ENCODE measurements at places on chromosomes 6 and 20.

DNA sequence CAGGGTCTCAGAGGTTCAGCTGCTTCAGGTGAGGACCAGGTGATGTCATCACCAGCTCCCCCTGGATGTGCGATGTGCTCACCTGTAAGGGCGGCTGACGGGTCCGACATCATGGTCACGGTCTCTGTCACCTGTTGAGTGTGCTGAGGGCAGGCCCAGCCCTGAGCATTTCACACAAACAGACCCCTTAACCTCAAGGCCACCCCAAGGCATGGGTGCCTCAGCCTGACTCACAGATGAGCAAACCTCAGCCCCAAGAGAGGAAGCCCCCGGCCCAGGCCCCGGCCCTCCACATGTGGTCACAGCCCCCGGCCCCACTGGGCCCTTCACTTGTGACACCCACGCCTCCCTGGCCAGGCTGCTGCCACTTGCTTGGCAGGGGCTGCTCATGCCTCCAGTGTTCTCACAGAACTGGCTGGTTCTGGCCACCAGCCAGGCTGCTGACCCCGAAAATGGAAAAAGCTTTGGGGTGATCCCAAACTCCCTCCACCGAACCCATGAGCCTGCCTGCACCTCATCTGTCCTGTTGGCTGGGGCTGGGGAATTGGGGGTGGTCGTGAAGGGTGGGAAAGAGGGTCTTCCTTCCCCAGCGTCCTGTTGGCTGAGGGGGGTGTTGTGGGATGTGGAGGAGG, 33.3 kb downstream of the PRR18 start:
- DNase-seq: no peak

- no peak for DNase-seq
These were observed 372.7 kb upstream of the RGS17 start for GRCh38 chr6:153503810-153504209.

GRCh38 chr6:35713006-35713767, 23.6 kb upstream of the ARMC12 start:
- no peak for DNase-seq

DNA sequence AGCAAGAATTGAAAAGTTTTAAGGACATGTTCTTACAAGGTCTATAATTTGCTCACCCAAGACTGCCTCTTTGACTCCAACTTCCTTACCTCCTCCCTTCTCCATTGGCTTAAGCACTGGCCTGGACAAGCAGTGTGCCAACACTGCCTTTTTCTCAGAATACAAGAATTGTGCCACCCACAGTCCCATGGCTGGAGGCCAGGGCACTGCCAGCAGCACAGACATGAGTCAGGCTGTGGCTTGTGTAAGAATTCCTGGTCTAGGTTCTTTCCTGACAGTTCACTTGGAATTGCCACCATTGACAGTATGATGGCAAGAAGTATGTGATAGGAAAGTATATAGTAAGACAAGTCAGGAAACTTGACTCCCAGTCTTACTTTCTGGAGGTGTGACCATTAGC, 202.7 kb upstream of the MARCKS start:
- DNase-seq: no peak

DNA sequence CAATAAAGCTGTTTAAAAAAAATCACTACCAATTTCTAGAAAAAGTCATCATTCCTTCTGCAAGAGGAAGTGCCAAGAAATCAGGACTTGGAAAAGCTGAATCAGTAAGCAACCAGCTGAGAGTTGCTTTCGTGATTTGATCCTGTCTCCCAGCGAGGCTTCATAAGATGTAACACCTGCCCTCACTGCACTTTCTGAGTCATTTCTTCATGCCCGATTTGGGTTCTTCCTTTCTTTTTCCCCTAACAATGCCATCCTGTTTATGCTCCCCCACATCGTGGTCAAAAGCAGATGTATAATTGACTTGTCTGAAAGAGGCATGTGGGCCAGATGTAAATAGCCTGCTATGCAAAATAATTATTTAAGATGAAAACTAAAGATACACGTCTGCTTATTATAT, 52.1 kb downstream of the RIPOR2 start:
- DNase-seq: no peak

- no peak for DNase-seq
These were observed 20.4 kb downstream of the USP49 start for GRCh38 chr6:41874741-41875140.

DNA sequence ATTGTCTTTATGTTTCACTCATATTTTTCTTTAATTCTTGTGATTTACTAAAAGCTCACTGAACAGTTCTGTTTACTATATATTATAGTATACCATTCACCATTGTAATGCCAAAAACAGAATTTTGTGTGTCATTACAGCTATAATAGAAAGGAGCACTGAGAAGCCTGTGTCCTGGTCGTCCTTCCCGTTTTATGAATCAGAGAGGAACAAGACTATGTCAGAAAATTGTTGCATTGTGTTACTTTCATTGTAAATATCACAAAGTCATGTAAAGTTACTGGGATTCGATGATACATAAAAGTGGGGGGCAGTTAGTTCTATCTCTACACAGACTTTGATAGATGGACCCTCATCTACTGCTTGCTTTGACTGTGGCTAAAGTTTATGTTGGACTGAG, 145.1 kb downstream of the QKI start:
- DNase-seq: no peak

- no peak for DNase-seq
These were observed 36.6 kb downstream of the ABHD12 start for GRCh38 chr20:25353747-25354705.

DNA sequence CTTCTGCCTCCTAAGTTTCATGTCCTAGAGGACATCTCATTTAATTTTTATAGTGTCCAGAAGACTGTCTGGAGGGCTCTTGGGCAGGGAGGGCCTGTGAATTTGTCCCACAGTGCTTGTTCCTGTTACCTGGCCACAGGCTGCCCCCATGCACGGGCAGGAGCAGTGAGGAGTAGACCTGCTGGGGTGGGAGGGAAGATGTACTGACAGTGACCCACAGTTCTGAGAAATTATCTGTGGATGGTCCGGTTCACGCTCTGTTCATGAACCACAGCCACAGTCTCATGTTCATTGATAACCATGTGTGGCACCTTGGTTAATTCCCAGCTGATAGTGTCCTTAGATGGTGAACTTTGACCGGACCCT, 18.8 kb upstream of the ZNF831 start:
- DNase-seq: no peak

GRCh38 chr6:48713612-48714011, 602.6 kb upstream of the PTCHD4 start:
- no peak for DNase-seq

- no peak for DNase-seq
These were observed 126.6 kb downstream of the ADAT2 start for GRCh38 chr6:143323729-143324470.

DNA sequence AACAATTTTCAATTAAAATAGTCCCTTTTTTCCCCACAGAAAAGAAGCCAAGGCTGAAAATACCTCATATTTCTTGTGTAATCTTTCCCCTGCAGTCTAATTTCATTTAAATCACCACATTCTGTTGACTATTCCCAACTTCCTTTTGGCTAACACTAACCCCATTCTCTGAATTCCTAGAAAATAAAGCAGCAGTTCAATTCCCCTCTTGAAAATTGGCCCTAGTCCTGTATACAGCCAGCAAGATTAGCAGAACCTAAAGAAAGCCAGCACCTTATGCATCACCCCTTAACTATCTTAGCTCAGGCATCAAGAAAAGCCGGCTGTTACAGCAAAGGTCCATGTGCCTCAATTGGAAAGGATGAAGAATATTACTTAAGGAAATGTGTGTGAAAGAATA, 69.7 kb downstream of the MDN1 start:
- no peak for DNase-seq

DNA sequence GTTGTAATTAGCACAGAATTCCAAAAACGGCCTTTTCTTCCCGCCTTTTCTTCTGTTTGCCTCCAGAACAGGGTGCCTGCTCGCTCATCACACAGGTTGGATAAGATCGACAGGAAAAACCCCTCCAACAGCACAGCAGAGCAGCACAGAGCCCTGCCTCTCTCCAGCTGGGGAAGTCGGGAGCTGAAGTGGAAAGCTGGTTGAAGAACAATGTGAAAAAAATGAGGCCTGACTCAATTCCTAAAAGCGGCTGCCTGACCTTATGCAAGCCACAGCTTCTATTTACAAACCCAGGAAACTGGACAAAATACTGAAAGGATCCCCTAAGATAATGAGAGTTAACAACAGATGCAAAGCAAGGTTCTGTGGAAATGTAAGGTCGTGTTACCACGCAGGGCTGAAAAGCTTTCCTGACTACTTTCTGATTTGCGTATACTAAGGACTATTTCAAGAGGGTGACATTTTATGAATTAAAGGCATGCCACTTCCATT, 116.9 kb downstream of the TTLL2 start:
- peak; percentile 30 for DNase-seq

DNA sequence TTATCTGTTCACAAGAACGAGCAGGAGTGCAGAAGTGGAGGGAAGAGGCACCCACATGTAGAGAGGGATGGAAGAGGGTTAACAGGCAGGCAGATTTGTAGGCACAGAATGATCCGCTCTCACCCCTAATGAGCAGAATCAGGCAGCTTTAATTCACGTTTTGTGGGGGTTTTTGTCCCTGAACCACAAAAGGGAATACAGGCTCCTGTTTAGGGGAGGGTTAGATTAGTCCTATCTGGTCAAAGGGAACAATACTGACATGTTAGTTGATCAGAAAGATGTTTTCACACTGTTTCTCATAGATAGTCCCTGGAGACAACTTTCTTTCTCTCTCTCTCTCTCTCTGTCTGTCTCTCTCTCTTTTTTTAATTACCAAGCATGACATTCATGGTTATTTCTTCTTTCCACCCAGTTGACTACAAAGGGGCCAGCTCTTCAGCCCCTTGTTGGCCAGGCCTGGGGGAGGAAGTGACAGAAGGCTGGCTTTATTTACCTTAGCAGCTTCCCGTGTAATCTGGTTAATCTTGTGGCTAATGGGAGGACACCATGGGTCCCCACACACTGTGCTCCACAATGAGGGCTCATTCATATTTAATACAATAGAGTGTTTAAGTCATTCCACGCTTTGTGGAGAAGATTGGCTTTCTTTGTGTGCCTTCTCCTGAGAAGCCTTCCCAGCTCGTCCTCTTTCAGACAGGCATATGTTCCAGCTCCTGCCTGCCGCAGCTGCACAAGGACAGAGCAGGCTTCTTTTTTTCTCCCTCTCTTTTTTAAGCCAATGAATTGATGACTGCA, 958.8 kb downstream of the TFAP2A start:
- peak; percentile 9 for DNase-seq

DNA sequence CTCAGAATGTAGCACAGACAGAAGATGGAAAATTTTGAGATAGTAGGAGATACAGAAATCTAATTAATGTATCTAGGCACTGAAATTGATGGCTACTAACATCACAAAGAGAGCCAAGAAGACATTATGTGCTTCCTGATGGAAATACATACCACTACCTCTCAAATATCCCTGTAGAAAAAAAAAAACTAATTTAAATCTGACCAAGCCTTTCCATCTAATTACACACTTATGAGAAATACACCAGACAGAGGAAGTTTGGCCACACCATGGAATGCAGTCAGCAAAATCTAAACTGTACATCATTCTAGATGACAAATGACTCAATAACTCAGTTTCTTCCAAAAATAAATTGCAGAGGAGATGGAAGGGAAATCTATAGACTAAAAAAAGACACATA, 18.9 kb downstream of the VPS52 start:
- no peak for DNase-seq

GRCh38 chr20:51027035-51027795, 4.3 kb upstream of the KCNG1 start:
- no peak for DNase-seq

- DNase-seq: no peak
These were observed 157.9 kb downstream of the CD83 start for GRCh38 chr6:14275493-14275851.

- peak; percentile 43 for DNase-seq
These were observed 2.1 kb downstream of the ZNF341 start for GRCh38 chr20:33733654-33734576.

- no peak for DNase-seq
These were observed 23.0 kb upstream of the FKBP1A start for GRCh38 chr20:1415667-1416468.

- DNase-seq: no peak
These were observed 1382.4 kb upstream of the ADGRB3 start for GRCh38 chr6:67252663-67253062.

GRCh38 chr20:32603046-32603726, 18.1 kb upstream of the NOL4L start:
- no peak for DNase-seq

- DNase-seq: no peak
These were observed 111.8 kb downstream of the MTHFD1L start for GRCh38 chr6:150977281-150977680.

GRCh38 chr6:105424175-105424783, 21.4 kb upstream of the PREP start:
- DNase-seq: peak; percentile 22

DNA sequence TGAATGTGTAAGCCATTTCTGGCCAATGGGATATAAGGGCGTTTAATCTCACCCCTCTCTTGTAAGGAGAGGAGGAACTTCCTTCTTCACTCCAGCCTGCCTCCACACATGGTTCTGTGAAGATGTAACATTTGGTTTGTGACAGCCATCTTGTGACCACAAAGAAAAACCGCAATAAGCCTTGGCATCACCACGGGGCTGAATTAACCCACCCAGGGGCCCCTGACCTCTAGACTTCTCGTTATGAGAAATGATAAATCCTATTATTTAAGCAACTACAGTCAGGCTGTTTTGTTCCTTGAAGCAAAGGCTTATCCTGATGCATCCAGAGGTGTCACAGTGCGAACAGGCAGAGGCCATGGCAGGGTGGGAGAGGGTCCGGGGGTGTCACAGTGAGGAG, 139.7 kb downstream of the CDC5L start:
- DNase-seq: no peak

DNA sequence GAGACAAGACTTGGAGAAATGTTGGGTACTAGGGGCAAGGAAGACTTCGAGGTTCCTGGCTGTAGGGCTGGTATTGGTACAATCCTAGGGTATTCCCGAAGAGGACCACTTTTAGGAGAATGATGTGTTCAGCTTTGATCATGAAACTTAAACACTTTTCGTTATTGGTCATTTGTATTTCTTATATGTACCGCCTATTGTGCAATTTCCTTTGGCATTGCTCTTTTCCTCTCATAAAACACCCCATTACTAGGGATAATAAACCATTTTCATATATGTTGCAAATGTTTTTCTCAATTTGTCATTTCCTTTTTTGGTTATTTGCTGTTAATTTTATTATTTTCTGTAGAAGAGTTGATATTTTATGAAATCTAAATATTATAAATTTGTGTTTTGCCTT, 18.9 kb upstream of the ARFGEF3 start:
- DNase-seq: no peak

GRCh38 chr6:163229050-163229449, 185.5 kb upstream of the QKI start:
- no peak for DNase-seq

- DNase-seq: no peak
These were observed 63.3 kb downstream of the AIG1 start for GRCh38 chr6:143123941-143124340.

DNA sequence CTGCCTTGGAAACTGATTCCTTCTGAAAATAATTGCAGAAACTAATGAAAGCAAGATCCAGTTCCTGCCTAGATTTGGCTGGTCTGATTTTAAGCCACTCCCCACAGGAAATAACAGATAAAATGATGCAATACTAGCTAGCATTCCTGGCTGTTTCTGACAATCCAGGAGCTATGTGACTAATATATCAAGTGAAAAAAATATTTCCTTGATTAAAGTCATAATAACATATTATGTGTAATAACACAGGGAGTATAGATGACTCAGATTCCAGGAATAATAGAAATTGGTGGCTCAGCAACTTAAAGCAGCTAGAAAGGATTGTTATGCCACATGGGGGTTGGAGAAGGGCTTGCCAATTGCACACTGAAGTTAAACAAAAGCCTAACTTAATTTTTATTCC, 182.7 kb upstream of the SALL4 start:
- no peak for DNase-seq
